Caudate nucleus (tissue), 63 donors: ENCODE measurements at places on chromosomes 5 and 9.

- DNase-seq: no peak
These were observed 9.0 kb downstream of the GPSM1 start for GRCh38 chr9:136336156-136336870.

DNA sequence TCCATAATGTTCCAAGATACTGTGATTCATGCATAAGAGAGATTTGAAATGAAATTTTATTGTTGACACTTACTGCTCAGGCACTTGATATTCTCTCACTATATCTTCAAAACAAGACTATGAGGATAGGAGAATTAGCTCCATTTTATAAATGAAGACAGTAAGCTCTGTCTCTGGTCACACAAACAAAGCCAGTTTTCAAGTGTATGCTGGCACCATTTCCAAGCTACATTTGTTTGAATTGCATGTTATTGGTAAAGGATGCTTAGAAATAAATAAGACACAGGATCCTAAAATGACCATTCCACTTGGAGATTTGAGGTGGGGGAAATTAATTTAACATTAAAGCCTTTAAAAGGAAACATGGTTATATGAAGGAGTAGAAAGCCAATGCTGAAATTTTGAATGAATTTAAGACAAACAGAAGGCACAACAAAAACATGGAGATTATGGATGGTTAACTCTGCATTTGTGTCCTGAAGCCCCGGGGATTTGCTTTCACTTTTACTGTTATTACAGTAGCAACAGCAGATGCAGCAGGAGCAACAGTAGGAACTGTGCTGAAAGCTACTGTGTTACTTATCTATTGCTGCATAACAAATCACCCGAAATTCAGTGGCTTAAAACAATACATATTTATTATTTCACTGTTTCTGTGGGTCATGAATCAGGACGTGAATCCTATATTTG, 79.7 kb upstream of the ASTN2 start:
- DNase-seq: no peak

GRCh38 chr9:83473488-83473971, 64.7 kb downstream of the FRMD3 start:
- DNase-seq: no peak

- no peak for DNase-seq
These were observed 15.1 kb downstream of the RASGEF1C start for GRCh38 chr5:180193749-180194375.

DNA sequence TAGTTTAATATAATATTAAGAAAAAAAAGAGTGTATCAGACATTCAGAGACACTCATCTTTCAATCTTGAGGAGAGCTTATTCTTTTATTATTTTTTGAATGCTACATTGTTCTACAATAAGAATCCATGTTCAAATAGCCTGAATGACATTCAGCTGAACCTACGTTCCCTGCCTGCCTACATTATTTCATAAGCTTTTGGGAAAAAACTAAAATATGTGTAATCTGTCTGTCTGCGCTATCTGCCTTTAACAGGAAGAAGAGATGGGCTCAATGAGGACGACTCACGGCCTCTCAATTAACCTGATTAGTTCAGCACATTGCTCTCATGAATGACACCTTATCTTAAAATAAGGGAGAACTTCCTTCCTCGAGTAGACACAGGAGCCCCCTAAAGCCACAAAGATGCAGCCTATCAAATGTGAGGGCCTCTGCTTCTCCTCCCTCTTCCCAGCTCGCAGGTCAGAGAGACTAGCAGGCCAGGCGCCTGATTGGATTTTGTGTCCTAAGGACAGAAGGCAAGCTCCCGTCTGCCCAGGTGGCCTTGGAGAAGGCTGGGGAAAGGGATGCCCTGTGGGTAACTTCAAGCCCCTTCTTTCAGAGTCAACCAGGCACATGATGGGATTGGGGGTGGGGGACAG, 37.8 kb downstream of the EBF1 start:
- no peak for DNase-seq

DNA sequence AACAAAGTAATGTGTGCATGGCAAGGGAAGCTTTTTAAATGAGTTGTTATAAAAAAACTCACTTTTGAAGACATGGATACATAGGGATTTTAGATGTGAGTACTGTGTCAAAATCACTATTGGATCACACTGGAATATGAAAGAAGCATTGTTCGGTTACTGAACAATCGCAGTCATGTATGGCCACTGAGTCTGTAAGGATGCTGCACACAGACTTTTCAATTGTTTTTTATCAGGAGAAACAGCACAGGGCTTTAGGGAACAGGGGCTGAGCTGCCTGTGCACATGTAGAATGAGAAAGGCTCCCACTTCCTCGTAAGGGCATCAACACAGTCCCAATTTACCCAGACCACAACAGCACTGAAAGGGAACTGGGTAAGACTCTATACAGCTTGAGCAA, 1333.9 kb upstream of the DMAC1 start:
- peak; percentile 3 for DNase-seq

GRCh38 chr9:99594056-99594780, 227.5 kb upstream of the NR4A3 start:
- DNase-seq: no peak

- DNase-seq: no peak
These were observed 4.0 kb downstream of the MFAP3 start for GRCh38 chr5:154042766-154043165.

DNA sequence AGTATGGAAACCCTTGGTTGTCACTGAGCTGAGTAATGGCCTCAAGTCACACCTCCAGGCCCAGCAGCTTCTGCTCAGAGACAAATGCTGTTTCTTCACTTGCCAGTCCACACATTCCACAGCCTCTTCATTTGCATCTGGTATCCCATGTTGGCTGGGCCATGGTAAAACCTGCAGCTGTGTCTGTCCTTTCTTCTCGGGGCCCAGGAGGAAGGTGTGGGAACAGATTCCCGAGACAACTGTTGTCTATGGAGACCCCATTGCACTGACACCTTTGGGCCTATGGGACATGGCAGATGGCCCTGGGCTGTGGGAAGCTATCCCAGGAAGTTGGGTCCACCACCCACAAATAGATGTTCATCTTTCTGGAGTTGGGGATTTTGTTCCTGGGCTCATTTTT, 85.1 kb downstream of the MACROH2A1 start:
- DNase-seq: no peak

DNA sequence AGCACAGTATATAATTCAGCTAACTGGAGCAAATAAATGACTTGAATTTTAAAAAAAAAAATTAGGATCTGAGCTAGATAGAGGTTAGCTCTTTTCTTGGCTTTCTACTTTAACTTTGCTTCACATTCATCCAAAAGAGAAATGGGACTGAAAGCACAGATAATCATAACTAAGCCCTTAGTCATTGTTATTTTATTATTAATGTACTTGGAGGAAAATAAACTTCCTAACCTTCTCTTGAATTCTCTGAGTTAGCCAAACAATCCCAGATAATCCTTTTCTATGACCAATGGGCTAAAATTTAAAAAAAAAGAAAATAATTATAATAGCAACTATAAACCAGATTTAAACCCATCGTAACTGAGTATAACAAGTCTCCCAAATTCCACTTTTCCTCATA, 57.6 kb upstream of the RASA1 start:
- DNase-seq: no peak

- DNase-seq: no peak
These were observed 27.8 kb upstream of the CEP120 start for GRCh38 chr5:123451047-123451446.

- no peak for DNase-seq
These were observed 18.1 kb downstream of the PTCH1 start for GRCh38 chr9:95498641-95499040.

GRCh38 chr5:159208514-159209437, 577 bp downstream of the RNF145 start:
- no peak for DNase-seq

DNA sequence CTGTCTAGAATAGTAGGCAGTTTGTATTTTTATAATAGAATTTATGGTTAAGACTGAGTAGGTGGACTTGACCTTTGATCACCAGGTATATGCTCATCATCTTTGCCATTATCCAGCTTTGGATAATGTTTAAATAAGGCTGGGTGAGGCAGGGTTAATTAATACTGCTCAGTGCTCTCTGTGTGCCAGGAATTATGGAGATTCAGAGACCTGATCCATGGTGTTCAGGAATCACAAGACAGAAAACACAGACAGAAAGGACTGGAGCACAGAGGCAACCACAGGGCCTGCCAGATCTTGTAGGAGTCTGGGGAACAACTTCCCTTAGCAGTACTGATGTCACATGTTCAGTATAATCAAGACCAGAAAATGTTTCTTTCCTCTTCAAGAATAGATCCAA, 186.3 kb upstream of the ADCY2 start:
- no peak for DNase-seq

GRCh38 chr5:149745943-149746324, 15.8 kb downstream of the PPARGC1B start:
- DNase-seq: no peak

- no peak for DNase-seq
These were observed 81.2 kb downstream of the CRB2 start for GRCh38 chr9:123437201-123437600.

- DNase-seq: peak; percentile 56
These were observed 37.3 kb upstream of the EGFL7 start for GRCh38 chr9:136625101-136626065.

- no peak for DNase-seq
These were observed 23.4 kb upstream of the COL27A1 start for GRCh38 chr9:114131808-114132549.

DNA sequence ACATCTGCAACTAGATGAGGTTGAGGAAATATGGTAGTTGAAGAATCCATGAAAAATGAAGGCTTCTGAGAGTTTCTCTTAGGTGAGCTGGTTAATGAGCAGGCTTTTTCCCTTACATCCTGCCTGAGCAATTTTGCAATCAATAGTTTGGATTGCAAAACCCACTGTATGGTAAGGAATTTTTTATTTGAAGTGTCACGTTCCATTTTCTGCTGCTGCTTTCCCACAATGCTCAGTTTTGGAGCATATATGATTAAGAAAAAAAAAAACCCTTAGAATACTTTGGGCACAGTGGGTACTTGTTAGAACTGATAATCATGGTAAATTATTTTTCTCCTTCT, 144.2 kb downstream of the PCSK1 start:
- no peak for DNase-seq

- no peak for DNase-seq
These were observed 328.0 kb downstream of the PDE4D start for GRCh38 chr5:59565551-59565950.

GRCh38 chr5:4511996-4512656, 628.0 kb upstream of the ADAMTS16 start:
- DNase-seq: no peak

DNA sequence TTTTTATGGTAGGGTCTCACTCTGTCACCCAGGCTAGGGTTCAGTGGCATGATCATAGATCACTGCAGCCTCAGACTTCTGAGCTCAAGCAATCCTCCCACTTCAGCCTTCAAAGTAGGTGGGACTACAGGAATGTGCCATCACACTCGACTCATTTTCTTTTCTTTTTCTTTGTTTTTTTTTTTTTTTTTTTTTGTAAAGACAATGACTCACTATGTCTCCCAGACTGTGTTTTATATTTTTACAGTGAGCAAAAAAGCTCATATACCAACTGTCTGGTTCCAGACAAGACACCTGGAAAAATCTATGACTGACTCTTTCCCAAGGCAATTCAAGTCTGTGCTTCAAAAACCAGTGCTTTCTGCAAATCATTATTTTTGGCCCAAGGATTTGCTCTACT, 10.8 kb upstream of the FOXD1 start:
- DNase-seq: no peak

DNA sequence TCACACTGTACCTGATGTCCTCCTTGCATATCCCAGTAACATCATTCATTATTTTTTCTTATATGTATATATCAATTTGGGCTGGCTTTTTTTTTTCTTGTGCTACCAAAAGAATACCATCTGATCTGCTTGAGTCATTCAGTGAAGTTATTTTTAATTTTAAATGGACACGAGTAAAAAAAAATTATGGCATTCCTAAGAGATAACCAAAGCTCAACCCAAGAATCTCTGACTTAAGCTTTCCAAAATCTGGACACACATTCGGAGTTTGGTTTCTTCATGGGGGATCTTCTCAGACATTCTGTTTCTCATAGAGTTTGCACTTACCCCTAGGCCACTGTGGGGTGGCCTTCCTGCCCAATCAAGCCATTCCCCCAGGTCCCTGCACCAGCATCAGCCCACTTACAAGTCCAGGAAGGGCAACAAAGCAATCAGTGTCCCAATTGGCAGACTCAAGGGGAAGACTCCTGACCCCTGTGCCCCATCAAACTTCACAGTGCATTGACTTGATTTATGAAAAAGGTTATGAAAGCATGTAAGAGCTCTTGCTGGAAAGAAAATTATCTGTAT, 49.2 kb upstream of the SPDL1 start:
- no peak for DNase-seq

DNA sequence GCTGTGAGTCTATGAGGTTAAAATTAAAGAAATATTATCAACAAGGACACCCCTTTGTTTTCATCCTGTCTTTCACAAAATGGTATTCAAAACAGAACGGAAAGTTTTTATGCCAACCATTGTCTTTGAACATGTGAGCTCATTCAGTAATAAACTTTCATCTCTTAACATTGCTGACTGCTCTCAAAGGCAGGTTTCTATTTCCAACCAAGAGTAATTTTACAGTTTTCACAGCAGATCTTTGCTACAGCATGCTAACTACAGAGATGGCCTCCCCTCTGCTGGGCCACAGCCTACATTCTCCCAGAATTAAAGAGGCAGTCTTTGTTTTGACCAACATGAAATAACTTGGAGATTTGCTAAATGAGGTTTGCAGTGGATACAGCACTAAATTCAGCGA, 101.5 kb downstream of the DMRT2 start:
- DNase-seq: no peak

GRCh38 chr9:93159601-93160471, 24.1 kb upstream of the WNK2 start:
- DNase-seq: peak; percentile 51

DNA sequence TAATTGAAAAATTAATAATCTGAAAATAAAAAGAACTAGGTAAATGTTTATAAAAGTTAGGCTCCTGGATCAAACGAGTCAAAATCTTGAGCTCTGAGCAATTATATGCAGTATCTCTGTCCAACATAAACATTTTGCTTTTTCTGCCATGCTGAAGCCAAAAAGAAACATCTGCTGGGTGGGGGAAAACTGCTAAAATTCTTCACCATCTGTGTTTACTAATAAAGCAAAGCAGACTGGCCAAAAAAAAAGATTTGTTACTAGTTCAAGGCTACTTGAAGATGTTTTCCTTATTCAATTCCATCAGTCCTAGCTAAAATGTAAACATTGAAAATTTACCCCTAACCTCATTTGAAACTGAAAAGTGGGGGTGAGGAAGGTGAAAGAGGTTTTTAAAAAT, 29.7 kb downstream of the GTF3C4 start:
- DNase-seq: no peak

- no peak for DNase-seq
These were observed 15.1 kb upstream of the MAN2A1 start for GRCh38 chr5:109674596-109674995.

- no peak for DNase-seq
These were observed 116.0 kb upstream of the PAM start for GRCh38 chr5:102638912-102639652.

DNA sequence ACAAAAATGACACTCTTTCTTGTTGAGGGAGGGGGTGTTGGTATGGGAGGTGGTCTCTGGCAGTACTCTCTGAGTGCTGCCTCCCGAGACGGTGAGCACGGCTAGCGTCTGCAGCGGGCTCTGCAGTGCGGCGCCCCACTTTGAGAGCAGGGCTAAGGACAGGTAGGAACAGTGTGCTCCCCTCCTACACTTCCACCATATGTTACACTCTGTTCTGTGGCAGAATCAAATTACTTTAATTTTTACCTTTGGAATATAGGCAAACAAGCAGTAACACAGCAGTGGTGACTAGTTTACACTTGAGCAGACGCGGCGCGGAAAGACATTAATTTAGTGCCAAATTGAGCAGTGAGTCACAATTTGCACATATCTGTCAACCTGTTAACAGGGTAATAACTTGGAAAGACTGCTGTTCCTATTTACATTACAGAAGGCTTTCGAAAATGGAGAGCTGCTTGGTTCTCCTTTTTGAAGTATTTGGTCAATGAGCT, 136.3 kb downstream of the MED27 start:
- no peak for DNase-seq
